ENCODE measurements at places on chromosomes 7 and 10.

GRCh38 chr7:1586827-1587705 is 17.2 kb upstream of the PSMG3 start:
- no peak for DNase-seq

DNA sequence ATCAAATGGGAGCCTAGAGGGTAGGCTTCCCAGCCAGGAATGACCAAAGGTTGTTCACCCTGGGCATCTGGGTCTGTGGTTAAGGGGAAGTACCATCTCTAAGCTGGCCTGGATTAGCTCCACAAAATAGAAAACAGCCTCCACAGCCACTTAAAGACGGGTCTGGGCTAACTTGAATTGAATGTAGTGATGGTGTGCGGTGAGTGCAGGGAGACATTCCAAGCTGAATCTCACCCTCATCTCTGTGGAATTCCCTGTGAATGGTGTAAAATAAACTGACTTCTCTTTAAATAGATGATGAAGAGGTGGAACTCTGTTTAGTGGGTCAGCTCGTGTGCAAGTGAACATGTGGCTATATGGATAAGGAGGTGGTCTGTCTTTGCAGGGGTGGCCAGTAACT is 251.0 kb downstream of the DYNC1I1 start:
- no peak for DNase-seq

GRCh38 chr7:78420001-78420400 is 621.4 kb downstream of the PHTF2 start:
- DNase-seq = no peak

- DNase-seq = no peak
Observed at GRCh38 chr10:131786756-131787605, 113.8 kb upstream of the PPP2R2D start.

DNA sequence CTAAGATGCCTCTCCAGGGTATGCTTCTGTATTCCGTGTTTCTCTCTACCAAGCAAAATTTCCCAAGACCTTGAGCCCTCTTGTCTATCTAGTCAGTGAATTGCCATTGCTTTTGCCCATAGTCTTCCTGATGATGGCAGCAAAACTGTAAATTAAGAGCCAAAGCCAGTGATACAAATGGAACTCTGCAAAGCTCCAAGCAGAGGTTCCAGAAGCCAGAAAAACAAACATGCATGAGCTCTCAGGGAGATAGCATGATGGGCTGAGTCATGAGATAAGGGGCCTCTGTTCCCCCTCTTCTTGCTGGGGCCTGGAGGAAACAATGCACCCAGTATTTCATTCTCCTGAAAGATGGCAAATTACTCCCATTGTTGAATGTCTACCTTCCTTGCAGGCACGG is 24.7 kb downstream of the LSMEM1 start:
- DNase-seq = no peak

DNA sequence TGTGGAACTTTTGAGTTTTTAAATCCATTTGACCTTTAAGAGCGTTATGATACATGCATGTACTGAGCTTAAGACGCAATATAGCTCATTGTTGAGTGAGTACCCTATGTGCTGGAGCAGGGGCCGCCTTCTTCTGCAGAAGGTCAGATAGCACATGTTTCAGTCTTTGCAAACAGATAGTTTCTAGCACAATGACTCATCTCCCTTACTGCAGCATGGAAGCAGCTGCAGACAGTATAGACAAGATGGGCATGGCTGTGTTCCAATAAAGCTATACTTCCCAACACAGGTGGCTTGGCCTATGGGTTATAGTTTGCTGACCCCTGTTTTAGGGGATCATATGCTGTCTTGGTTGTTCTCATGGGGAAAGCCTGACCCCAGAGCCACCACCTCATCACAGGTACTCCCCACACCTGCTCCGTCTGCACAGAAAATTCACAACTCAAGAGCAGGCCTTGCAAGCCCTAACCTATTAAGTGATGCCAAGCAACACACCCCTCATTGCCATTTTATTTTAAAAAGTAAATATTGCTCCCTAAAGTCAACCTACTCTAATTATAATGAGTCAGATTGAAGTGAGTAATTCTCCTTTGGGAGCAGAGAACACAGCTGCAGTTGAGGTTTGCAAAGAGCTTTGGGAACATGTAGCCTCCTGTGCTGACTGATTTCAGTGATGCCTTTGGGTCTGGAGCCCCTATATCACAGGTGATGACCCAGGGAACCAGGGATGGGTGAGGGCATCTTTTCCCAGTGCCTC is 330.1 kb downstream of the PAXIP1 start:
- DNase-seq = no peak

DNA sequence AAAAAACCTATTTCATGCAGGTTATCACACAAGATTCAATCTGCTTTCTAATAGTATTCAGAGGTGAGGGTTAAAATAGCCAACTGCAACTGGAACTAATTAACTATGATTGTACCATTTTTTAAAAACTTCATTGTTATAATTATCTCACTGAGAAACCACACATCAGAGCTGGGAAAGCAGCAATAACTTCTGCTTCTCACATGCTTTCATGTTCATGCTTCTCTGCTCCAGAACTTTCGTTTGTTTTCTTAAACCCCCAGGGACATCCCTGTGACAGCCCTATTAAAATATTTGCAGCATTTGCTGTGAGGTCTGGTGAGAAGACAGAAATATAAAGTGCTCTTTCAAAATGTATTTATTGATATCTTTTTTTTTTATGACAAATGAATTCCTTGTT is 389.0 kb upstream of the SORCS1 start:
- DNase-seq = no peak

GRCh38 chr10:63744060-63744941 is 223.1 kb downstream of the REEP3 start:
- no peak for DNase-seq

DNA sequence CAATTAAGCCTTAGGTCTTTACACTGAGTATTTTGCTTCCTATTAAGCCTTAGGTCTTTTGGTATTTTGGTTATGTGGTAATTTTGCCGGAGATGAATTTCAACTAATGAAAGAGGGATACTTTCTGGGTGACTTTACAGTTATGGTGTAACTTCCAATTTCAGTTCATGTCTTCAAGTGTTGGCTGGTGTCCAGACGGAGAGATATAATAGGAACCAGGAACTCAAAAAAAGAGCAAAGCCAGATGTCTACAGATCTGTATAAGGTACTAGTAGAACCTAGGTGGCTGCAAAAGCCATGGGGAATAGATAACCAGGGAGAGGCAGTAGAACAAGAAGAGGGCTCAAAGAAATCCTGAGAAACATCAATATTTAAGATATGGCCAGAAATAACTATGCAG is 12.3 kb downstream of the ERCC6 start:
- no peak for DNase-seq

DNA sequence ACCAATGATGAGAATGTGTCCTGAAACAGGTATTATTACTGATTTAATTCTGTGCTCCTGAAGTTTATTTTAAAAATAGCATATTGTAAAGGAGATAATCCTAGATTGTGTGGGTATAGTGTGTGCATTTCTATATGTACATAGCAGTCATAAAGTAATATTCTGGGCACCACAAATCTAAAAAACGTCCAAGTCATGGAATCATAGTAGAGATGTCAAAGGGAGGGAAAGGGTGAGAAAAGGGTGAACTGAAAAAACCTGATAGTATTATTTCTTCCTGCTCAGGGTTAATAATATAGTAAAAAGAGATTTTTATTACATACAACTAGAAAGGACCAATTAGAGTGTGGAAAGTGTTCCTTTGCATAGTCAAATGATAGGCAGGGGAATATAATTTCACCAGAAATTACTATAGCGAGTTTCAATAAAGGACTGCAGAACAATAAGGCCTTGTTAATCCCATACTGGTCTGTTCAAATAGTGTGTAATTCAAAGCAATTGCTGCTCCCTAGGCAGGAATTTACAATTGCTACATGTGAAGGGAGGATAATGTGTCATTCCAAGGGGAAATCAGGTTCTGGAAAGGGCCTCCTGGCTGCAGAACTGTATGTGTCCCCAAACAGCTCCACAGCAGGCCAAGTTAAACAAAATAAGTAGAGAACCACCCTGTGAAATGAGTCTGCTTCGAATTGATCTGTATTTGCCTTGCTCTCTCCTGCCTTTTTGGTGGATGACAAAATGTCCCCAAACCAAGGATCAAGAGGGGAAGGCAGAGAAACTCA is 42.5 kb upstream of the KMT2E start:
- no peak for DNase-seq

GRCh38 chr7:41630741-41631140 is 72.1 kb downstream of the INHBA start:
- no peak for DNase-seq

- no peak for DNase-seq
Observed at GRCh38 chr7:130880668-130881067, 146.7 kb upstream of the KLF14 start.

- DNase-seq = no peak
Observed at GRCh38 chr7:106110238-106110560, 1.9 kb downstream of the SYPL1 start.

DNA sequence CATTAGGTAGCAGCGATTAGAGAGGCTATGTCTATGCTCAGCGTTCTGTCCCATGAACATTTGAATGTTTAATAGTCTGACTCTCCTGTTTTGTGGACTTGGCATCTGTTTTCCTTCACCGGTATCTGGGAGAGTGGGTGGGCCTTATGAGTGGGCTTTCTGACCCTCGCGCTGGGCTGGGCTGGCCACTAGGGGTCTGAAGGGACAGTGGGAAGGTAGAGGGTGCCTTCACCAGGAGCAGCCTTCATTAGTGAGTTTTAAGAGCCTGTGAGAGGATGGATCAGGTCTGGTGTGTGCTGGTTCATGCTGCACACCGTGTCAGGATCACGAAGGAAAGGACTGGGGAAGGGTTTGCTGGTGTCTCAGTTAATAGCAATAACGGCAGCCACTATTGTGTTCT is 33.4 kb downstream of the DCLRE1A start:
- DNase-seq = no peak

GRCh38 chr10:71273506-71273905 is 45.6 kb upstream of the SLC29A3 start:
- DNase-seq = no peak

DNA sequence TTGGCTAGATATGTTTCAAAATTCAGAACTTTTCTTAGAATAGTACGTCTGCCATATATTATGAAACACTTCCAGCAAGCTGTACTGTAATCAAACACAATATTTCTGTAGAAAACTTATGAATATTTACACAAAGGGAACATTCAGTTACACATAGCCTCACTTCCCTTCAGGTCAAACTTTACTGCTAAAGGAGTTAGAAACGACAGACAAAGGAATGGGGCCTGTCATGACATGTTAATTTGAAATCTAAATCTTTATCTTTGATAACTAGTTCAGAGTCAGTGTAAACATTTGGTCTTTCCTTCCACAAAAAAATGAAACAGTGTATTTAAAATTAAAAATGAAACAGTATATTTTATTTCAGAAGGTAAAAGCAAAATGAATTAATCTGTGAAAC is 1.0 kb upstream of the CROT start:
- DNase-seq = no peak

DNA sequence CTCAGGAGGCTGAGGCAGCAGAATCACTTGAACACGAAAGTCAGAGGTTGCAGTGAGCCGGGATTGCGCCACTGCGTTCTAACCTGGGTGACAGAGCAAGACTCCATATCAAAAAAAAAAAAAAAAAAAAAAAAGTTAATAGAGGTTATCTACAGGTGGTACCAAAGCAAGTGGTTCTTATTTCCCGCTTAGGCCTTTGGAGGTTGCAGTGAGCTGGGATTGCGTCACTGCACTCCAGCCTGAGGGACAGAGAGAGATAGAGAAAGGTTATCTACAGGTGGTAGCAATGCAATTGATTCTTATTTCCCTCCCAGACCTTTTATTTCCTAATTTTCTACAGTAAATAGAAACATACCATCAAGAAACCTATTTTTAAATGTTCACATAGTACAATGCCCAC is 98.2 kb downstream of the DLG5 start:
- DNase-seq = no peak

DNA sequence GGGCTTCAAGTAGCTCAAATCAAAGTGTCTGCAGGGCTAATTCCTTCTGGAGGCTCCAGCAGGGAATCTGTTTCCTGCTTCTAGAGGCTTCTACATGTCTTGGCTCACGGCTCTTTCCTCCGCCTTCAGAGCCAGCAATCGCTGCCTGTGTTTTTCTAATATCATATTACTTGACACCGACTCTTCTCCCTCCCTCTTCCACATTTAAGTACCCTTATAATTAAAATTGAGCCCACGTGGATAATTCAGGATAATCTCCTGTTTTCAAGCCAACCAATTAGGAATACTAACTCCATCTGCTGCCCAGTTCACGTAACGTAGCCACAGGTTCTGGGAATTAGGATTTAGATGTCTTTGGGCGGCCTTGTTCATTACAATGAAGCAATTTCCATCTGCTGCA is 372.2 kb downstream of the DPP6 start:
- no peak for DNase-seq

- DNase-seq = no peak
Observed at GRCh38 chr10:20970044-20970443, 72.9 kb upstream of the NEBL start.

DNA sequence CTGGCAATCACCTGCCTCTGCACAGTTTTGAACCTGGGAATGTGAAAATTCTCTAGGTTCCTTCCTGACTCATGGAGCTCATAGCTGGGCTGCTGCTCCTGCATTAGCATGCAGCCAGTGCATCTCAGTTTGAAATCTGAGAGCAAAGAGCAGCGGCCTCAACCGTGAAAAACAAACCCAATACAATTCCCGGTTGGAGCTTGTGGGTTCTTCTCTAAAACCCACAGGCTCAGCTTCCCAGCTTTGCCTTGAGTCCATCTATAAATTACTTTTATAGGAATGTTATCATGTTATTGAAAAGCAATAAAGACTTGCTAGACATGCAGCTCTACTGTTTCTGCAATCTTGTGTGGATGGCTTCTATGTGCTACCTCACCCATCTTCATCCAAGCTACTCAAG is 191.7 kb downstream of the CXCL12 start:
- no peak for DNase-seq

- no peak for DNase-seq
Observed at GRCh38 chr7:44378744-44379143, 53.4 kb upstream of the CAMK2B start.

GRCh38 chr7:142583446-142583845 is 165.8 kb upstream of the PRSS1 start:
- no peak for DNase-seq

DNA sequence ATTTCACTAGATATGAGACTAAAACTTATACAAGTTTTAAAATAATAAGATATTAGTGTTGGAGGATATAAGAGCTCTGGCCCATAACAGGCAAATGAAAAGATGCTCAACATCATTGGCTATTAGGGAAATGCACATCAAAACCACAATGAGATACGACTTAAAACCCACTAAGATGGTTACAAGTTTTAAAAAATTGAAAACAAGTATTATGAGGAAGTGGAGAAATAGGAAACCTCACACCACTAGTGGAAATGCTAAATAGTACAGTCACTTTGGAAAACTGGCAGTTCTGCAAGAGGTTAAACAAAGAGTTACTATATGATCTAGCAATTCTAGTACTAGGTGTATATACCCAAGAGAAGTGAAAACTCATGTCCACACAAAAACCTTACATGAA is 17.2 kb downstream of the PANK1 start:
- DNase-seq = no peak

DNA sequence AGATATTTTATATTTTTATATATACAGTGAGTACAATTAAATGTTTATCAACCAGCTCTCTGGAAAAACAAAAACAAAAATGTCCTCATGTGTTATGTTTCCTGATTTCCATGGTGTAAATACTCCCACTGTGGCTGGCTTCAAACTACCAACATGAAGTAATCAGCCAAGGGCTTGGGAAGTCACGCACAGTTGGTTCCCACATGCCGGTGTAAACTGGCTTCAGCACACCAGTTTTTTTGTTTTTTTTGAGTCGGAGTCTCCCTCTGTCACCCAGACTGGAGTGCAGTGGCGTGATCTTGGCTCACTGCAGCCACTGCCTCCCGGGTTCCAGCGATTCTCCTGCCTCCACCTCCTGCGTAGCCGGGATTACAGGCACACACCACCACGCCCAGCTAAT is 11.8 kb downstream of the OSBPL3 start:
- DNase-seq = no peak

GRCh38 chr10:50556237-50557120 is 67.3 kb downstream of the SGMS1 start:
- DNase-seq = no peak

Data from activated T-helper 1 cell treated with anti-CD3 and anti-CD28 coated beads, Interleukin-2, amount 50 U/mL, for 16 hours (primary cell).